T-helper 17 cell (primary cell): ENCODE measurements at places on chromosomes 2 and 18. TPM values are rescaled to one million over a fixed set of nuclear protein-coding genes. Genes with fewer than 3 reads are reported as not detected.

Gene INHA
- not detected for total RNA-seq

Gene POMC
- 2.9 TPM for total RNA-seq

Gene PIEZO2
- not detected for total RNA-seq

Gene PSD4
- 160 TPM for total RNA-seq

Gene SPDYA
- 18.7 TPM for total RNA-seq

Gene C2orf15
- 2.4 TPM for total RNA-seq

Gene DHX57
- 20.0 TPM for total RNA-seq

Gene CAPN14
- total RNA-seq = 0.65 TPM

Gene SF3B1
- total RNA-seq = 510 TPM

Gene EMILIN1
- total RNA-seq = 1.7 TPM

GRCh38 chr18:48333563-48333962 lies 75.6 kb downstream of the ZBTB7C start:
- no peak for DNase-seq
- H3K4me1 ChIP-seq = peaks cover 5% of the 10 kb centered on the region
- H3K4me3 ChIP-seq = no peak overlapping the region
- H3K27me3 ChIP-seq = peaks cover 37% of the 10 kb centered on the region
- no peak overlapping the region for H3K27ac ChIP-seq

DNA sequence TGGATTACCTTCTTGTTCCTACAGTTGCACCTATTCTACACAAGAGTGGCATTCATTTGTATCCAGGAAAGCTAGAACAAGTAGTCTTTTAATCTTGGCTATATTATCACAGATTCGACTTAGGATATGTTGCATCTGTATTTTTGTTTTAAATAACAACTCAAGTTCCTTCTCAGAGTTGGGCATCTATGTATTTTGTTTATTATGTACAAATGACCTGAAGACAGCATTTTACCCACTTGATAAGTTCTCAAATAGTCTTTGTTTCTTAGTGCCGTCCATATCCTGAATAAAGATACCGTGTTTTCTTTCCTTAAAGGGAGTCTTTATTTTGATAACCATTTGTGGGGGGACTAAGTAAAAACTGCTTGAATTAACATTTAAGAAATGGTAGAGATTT lies 2.9 kb downstream of the ITPRID2 start:
- peaks cover 23% of the 10 kb centered on the region for H3K4me1 ChIP-seq
- peaks cover 16% of the 10 kb centered on the region for H3K27me3 ChIP-seq
- no peak for DNase-seq

DNA sequence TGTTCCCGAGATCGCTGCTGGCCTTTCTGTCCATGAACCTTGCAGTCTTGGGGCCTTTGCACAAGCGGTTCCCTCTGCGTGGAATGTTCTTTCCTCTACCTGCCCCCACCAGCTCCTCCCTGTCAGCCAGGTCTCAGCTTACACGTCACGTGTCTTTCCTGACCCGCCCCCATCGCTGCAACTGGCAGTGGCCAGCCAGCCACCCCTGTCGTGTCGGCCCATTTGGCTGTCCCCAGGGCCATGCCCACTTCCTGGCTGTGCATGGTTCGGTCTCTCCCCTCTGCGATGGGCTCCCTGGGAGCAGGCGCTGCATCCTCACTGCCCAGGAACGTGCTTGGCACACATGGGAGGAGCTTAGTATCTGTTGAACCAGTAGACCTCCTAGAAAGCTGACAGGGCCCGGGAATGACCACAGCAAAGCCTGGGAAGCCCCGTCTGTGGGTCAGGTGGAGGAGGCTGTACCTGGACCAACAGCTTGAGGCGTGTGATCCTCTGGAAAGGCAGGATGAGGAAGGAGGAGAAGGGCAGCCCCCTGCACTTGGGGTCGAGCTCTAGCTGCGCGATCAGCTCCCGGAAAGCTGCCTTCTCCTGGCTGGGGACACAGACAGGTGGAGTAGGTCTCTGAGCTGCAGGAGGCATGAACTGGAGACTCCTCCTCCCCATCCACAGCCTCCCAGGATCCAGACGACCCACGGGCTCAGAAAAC lies 21.0 kb downstream of the SNORC start:
- peaks cover 44% of the 10 kb centered on the region for H3K27me3 ChIP-seq
- H3K4me3 ChIP-seq = peak overlapping the region; percentile 21
- H3K4me1 ChIP-seq = peaks cover 8% of the 10 kb centered on the region
- DNase-seq = no peak
- no peak overlapping the region for H3K27ac ChIP-seq

DNA sequence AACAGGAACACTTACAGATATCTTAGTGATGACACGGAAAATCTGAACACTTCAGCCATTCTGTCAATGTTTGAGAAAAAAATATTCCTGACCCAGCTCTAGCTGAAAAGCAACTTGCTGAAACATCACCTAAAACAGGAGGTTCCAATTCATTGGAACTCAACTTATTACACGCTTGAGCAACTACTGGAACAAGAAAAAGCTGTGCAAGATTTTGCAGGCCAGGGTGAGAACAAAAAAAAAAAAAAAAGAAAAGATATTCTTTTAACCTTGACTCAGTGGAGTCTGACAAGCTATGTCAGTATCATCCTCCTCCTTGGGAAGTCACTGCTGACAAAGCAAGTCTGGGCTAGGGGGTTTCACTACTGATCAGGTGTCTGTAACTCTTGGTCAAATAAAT lies 351.0 kb downstream of the SS18 start:
- no peak for DNase-seq
- H3K27me3 ChIP-seq = peaks cover 17% of the 10 kb centered on the region
- H3K4me3 ChIP-seq = no peak overlapping the region

DNA sequence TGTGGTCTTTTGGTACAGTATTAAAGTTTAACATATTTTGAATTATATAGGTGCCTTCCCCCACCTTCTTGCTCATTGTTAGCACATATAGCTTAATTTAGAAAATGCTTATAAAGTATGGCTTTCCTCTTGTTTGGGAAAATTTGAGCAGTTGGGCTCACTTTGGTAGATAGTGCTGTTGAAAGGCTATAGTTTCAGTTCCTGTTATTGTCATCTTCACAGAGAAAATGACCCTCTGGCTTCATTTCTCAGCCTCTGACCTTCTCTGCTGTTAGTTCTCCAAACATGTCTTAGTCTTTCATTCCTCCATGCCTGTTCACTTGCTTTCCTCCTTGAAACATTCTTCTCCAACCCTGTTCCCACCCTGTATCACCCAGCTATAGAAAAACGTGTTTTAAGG lies 200.6 kb downstream of the WDR7 start:
- no peak for DNase-seq
- no peak overlapping the region for H3K27ac ChIP-seq
- no peak overlapping the region for H3K4me3 ChIP-seq
- H3K36me3 ChIP-seq = peaks cover 6% of the 10 kb centered on the region

DNA sequence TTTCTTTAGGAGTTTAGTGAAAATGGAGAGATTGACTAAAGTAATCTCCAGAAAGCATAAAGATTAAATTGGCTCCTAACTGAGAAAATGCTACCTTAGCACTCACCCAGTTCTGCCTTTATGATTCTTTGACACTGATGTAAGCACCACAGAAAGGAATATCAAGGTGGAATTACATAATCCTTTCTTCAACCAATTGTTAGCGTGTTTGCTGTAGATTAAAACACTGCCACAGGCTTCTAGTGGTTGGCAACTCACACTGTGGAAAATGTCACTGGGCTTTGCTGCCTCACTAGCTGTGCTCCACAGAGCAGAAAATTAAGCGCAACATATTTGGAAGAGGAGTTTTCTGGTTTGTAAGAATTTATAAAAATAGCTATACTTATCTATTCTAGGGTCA lies 104.1 kb downstream of the DLGAP1 start:
- H3K27me3 ChIP-seq = no peaks in the 10 kb centered on the region
- DNase-seq = no peak
- no peaks in the 10 kb centered on the region for H3K4me1 ChIP-seq
- no peak overlapping the region for H3K4me3 ChIP-seq

- DNase-seq = no peak
- H3K4me1 ChIP-seq = no peaks in the 10 kb centered on the region
- H3K27me3 ChIP-seq = no peaks in the 10 kb centered on the region
- H3K36me3 ChIP-seq = no peaks in the 10 kb centered on the region
Measured at GRCh38 chr2:212227755-212228154, 310.8 kb downstream of the ERBB4 start.

GRCh38 chr18:67517444-67517765 lies 885 bp upstream of the DSEL start:
- H3K4me1 ChIP-seq = peaks cover 16% of the 10 kb centered on the region
- peaks cover 16% of the 10 kb centered on the region for H3K27me3 ChIP-seq
- peak overlapping the region; percentile 75 for H3K27ac ChIP-seq
- H3K36me3 ChIP-seq = no peaks in the 10 kb centered on the region
- DNase-seq = no peak

DNA sequence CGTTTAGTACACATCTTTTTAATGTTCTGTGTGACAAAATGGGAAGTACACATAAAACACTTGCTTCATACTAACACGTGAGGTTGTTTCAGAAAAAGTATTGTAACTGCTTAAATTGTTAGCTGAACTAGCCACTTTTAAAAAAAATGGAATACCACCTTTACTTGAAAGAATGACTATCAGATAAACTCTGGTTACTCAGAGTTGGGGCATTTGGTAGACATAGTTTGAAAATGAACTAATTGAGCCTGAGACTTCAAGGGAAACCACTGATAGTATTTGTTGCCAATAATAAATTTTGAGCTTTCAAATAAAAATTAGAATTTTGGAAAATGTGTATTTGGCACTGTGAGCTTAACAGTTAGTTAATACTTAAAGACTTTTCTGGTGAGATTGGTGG lies 103.0 kb upstream of the FBXO11 start:
- H3K27ac ChIP-seq = no peak overlapping the region

DNA sequence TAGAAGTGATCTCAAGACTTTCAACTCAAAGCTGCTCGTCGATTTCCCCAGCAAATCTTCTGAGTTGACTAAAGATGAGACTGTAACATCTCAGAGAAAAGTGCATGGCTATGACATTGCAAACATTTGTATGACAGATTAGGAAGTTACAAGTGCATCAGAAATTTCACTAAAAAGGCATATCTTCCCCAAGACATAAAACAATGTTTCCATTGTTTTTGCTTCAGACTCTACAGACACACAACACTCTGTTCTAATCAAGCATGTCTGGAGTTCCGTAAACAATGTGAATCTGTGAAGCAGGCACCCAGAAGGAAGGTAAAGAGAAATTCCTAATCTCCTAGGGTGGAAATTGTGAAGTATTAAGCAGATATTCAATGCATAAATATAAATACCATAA lies 144.6 kb upstream of the LYPD1 start:
- H3K36me3 ChIP-seq = no peaks in the 10 kb centered on the region
- no peak for DNase-seq
- no peaks in the 10 kb centered on the region for H3K4me1 ChIP-seq
- H3K27me3 ChIP-seq = no peaks in the 10 kb centered on the region
- H3K27ac ChIP-seq = no peak overlapping the region

GRCh38 chr2:10242998-10243925 lies 59.4 kb upstream of the HPCAL1 start:
- no peaks in the 10 kb centered on the region for H3K4me1 ChIP-seq
- no peaks in the 10 kb centered on the region for H3K36me3 ChIP-seq
- H3K4me3 ChIP-seq = no peak overlapping the region
- no peak for DNase-seq
- H3K27ac ChIP-seq = no peak overlapping the region

- H3K4me3 ChIP-seq = no peak overlapping the region
- no peaks in the 10 kb centered on the region for H3K36me3 ChIP-seq
- no peak overlapping the region for H3K27ac ChIP-seq
- H3K4me1 ChIP-seq = no peaks in the 10 kb centered on the region
- no peaks in the 10 kb centered on the region for H3K27me3 ChIP-seq
Measured at GRCh38 chr2:58762176-58762781, 521.2 kb upstream of the FANCL start.

DNA sequence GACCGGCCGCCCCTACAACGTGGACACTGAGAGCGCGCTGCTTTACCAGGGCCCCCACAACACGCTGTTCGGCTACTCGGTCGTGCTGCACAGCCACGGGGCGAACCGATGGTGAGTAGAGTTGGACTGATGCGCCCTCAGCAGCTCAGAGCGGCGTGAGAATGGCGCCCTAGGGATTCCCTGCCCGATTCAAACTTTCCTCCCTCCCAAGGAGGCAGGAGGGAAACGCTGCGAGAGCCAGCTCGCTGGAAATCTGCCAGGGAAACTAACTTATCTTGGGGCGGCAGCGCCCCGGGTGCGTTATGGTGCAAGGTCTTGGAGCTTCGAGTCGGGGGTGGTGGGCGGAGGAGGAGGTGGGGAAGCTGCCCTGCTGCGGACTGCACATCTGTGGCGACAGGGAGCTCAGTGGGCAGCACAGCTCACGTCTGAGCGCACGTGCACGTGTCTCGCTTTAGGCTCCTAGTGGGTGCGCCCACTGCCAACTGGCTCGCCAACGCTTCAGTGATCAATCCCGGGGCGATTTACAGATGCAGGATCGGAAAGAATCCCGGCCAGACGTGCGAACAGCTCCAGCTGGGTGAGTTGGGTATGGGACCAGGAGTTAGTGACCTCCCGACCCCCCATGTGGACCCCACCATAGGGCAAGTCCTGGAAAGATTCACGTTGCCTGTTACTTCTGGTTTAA lies 697 bp downstream of the ITGA4 start:
- peaks cover 54% of the 10 kb centered on the region for H3K4me1 ChIP-seq
- peaks cover 9% of the 10 kb centered on the region for H3K36me3 ChIP-seq
- H3K27me3 ChIP-seq = no peaks in the 10 kb centered on the region
- peak; percentile 22 for DNase-seq

- DNase-seq = no peak
- no peaks in the 10 kb centered on the region for H3K4me1 ChIP-seq
- no peaks in the 10 kb centered on the region for H3K27me3 ChIP-seq
- H3K27ac ChIP-seq = no peak overlapping the region
- H3K4me3 ChIP-seq = no peak overlapping the region
Measured at GRCh38 chr18:28208712-28209265, 31.9 kb upstream of the CDH2 start.

DNA sequence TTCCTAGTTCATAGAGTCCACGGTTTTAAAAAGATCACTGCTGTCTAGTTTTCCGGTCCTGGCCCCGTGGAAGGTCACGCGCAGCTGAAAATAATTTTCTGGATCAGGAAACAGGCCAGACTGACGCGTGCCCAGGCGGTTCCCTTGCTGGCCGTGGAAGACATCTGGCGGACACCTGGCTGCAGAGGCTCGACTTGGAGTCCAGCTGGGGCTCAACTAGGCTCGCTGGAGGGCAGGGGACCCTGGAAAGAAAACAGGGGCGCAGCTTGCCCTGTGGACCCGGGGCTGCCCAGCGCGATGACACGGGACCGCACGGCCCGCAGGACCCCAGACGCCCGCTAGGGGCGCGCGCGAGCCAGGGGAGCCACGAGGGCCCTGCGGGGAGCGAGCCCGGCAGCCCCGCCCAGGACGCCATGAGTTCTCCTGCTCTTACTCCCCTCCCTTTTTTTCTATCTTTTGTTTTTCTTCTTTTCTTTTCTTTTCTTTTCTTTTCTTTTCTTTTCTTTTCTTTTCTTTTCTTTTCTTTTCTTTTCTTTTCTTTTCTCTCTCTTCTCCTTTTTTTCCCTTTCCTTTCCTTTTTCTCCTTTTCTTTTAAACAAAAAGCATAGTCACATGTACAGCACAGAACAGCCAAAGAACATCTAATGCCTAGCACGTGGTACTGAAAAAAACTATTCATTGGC lies 43.2 kb upstream of the UBE2F start:
- H3K4me3 ChIP-seq = no peak overlapping the region
- H3K27ac ChIP-seq = no peak overlapping the region
- H3K36me3 ChIP-seq = peaks cover 2% of the 10 kb centered on the region

GRCh38 chr2:216103213-216103612 lies 5.9 kb upstream of the XRCC5 start:
- no peaks in the 10 kb centered on the region for H3K27me3 ChIP-seq
- DNase-seq = no peak
